ENCODE measurements at places on chromosomes 3 and 15.

- no peak for DNase-seq
Measured at GRCh38 chr3:30913176-30913575, 18.7 kb upstream of the GADL1 start.

DNA sequence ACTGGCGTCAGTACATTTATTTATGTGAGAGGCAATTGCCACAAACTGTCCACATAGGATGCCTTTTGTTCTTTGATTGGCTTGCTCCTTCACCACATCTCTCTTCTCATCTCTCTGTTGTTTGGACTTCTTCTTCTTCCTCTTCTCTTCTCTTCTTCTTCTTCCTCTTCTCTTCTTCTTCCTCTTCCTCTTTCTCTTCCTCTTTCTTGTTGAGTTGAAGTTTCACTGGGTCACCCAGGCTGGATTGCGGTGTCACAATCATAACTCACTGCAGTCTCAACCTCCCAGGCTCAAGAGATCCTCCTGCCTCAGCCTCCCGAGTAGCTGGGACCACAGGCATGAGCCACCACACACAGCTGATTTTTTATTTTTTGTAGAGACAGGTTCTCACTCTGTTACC lies 67.7 kb upstream of the GSK3B start:
- DNase-seq, result no peak

GRCh38 chr3:69326855-69327300 lies 59.0 kb downstream of the FRMD4B start:
- peak; percentile 27 for DNase-seq

GRCh38 chr3:141049681-141050080 lies 1.5 kb upstream of the SPSB4 start:
- no peak for DNase-seq

GRCh38 chr3:177589911-177590381 lies 392.7 kb upstream of the TBL1XR1 start:
- no peak for DNase-seq

DNA sequence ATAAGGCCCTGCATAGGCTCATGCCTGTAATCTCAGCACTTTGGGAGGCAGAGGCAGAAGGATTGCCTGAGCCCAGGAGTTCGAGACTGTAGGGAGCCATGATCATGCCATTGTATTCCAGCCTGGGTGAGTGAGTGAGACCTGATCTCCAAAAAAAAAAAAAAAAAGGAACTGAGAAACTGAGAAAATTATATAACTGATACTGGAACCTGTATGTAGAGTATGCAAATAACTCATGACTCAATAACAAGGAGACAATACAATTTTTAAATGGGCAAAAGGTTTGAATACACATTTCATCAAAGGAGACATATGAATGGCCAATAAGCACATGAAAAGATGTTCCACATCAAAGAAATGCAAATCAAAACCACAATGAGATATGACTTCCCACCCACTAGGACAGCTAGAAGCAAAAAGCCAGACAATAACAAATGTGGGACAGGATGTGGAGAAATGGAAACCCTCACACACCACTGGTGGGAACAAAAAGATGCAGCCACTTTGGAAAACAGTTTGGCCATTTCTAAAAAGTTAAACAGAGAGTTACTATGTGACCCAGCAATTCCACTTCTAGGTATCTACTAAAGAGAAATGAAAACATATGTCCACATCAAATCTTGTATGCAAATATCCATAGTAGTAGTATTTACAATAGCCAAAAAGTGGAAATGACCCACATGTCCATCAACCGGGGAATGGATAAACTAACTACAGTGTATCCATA lies 70.7 kb downstream of the IQSEC1 start:
- peak; percentile 44 for DNase-seq

DNA sequence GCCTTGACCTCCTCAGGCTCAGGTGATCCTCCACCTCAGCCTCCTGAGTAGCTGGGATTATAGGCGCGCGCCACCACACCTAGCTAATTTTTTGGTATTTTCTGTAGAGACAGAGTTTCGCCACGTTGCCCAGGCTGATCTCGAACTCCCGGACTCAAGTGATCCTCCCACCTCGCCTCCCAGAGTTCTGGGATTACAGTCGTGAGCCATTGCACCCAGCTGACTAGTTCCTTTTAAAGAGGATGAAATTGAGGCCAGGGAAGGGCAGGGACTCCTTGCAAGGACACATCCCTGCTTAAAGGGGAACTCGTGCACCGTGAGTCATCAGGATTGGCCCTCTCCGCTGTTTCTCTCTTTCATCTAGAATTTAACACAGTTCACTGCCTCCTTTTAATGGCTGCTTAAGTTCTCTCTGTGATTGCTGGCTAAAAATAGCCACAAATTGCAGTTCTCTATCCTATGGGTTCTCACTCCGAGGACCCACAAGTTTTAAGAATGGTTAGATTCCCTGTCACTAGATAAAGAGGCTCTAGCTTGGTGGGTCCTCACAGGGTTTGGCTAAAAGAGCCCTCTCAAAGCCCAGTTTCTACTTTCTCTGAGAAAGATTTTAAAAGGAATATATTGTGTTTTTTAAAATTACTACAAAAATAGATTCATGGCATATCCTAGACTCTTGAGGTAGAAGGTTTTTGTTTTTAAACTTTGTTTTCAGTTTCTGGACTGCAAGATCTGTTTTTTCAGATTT lies 1.4 kb downstream of the CRTAP start:
- DNase-seq, result peak; percentile 11

GRCh38 chr3:64932666-64933342 lies 245.0 kb upstream of the ADAMTS9 start:
- no peak for DNase-seq

DNA sequence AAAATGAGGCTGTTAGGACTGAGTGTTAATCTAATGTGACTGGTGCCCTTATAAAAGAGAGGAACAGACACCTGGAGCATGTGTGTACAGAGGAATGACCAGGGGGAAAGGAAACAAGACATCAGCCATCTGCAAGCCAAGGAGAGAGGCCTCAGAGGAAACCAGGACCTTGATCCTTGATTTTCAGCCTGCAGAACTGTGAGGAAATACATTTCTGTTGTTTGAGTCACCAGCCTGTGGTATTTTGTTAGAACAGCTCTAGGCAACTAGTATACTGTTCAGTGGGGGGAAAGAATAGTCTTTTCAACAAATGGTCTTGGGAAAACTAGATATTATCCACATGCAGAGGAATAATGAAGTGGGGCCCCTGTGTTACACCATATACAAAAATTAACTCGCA lies 80.6 kb downstream of the CCR1 start:
- no peak for DNase-seq

- no peak for DNase-seq
Measured at GRCh38 chr3:100103558-100104441, 10.5 kb downstream of the FILIP1L start.

GRCh38 chr3:85170646-85171045 lies 211.9 kb downstream of the CADM2 start:
- DNase-seq, result no peak

DNA sequence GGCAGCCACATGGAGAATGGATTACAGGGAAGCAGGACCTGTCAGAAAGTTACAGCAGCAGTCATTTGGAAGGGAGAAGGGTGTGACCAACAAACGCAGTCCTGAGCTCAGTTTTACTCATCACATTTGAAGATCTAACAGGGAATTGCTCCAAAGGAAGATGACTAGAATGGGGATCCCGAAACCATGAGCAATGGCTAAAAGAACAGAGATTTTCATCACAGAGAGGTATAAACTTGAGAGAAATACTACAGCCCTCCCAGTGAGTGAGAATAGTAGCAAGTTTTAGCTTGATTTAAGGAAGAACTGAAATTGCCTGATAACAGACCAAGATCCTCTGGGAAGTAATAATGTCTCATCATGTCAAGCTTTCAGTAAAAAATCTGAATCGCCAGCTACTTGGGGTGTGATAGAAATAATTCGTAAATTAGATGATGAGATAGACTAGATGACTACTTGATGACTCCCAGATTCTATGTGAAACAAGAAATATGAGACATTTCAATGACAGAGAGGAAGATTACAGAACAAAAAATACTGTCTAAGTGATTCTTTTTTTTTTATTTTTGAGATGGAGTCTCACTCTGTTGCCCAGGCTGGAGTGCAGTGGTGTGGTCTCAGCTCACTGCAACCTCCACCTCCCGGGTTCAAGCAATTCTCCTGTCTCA lies 16.9 kb downstream of the CD47 start:
- DNase-seq, result no peak

DNA sequence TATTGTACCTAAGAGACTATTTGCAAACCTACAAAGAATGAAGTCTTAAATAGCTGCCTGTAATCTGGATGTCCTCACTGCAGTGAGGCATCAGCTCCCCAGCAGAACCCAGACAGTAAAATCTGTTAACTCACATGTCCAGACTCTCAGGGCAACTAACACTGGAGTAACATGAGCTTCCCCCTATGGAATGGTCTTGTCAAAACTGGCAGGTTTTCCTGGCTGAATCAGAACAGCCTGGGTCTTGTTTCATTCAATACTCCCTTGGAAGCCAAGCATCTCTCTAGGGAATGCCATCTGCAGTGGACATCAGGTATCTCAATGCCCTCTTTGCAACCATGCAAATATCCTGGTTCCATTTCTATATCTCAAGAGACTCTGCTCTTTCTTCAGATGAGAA lies 24.4 kb downstream of the PTPN9 start:
- DNase-seq, result no peak

DNA sequence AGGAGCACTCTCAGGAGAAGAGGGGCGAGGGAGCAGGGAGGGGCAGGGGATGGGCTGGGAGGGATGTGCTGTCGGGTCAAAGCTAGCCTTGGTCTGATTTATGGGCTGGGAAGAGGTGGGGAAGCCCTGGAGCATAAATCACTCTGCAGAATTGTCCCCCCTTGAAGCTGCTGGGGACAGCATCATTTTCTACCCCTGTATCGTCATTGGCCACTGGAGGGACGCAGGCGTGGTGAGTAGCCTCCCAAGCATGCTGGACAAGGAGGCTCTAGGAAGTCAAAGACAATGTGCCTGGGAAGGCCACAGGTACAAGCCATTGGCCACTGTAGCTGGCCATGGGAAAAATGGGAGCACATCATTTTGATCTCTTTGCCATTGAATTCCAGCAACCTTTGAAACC lies 175.5 kb upstream of the CTDSPL start:
- no peak for DNase-seq

DNA sequence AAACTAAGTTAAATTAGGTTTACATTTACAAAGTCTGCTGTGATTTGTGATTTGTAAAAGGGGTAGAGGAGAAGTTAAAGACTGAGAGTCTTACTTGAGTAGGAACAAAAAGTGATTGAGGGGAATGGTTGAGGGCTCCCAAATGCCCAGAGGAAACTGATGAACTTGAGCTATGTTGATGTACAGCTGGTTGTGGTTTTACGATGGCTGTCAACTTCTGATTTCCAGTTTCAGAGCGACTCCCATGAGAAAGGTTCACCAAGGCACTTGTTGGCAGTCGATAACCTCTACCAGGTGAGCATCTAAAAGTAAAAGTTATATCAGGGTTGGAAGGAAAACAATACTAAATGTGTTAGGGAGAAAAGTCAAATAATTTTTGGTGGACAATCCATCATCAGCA lies 91.0 kb downstream of the XRN1 start:
- no peak for DNase-seq

DNA sequence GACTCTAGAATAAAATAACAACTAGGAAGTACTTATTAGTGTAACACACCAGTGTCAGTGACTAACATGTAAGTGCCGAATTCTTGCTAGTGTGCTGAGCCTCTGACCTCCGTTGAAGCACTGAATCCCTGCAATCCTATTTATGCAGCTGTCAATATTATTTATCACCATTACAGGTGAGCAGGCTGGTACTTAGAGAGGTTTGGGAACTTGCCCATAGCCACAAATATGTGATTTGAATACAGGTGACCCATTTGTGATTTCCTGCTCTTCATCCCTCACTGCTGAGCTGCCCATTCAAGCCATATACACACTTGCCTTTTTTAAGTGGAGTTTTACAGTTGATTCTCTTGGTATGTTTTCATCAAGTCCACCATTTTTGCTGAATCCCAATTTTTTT lies 12.2 kb downstream of the EIF4E3 start:
- DNase-seq, result no peak

DNA sequence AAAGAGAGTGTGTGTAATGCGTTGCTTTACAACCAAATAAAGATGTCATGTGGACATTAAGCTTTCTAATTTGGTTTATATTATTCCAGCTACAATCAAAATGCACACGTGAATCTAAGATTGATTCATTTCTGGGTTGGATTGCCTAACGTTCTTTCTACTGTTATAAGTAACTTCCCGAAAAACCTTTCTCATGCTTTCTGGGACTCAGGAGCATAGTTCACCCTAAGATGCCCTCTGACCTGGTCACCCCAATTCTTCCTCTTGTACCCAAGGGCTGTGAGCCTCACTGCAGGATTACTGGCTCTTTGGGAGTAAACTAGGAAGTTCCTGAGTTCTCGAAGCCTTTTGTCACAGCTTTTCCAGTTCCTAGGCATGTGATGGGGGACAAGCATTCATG lies 12.7 kb upstream of the LMCD1 start:
- no peak for DNase-seq

DNA sequence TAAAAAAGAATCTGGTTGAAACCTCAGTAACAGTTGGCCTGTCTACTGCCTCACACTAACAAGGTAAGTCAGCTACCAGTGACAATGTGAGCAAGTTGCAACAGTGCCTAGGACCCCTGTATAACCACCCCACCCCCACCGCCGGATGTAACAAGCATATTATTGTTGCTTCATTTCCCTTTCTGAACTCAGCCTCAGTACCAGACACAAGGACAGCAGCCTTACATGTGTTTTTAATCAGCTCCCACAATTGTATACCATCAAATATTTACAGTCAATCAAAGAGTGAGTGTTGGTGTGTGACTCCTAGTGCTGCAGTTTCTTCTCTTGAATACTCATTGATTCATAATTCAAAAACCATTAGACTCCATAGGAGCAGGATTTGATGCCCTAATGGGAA lies 96.4 kb downstream of the PYDC2 start:
- no peak for DNase-seq

- DNase-seq, result no peak
Measured at GRCh38 chr3:67389176-67389575, 265.2 kb downstream of the SUCLG2 start.

DNA sequence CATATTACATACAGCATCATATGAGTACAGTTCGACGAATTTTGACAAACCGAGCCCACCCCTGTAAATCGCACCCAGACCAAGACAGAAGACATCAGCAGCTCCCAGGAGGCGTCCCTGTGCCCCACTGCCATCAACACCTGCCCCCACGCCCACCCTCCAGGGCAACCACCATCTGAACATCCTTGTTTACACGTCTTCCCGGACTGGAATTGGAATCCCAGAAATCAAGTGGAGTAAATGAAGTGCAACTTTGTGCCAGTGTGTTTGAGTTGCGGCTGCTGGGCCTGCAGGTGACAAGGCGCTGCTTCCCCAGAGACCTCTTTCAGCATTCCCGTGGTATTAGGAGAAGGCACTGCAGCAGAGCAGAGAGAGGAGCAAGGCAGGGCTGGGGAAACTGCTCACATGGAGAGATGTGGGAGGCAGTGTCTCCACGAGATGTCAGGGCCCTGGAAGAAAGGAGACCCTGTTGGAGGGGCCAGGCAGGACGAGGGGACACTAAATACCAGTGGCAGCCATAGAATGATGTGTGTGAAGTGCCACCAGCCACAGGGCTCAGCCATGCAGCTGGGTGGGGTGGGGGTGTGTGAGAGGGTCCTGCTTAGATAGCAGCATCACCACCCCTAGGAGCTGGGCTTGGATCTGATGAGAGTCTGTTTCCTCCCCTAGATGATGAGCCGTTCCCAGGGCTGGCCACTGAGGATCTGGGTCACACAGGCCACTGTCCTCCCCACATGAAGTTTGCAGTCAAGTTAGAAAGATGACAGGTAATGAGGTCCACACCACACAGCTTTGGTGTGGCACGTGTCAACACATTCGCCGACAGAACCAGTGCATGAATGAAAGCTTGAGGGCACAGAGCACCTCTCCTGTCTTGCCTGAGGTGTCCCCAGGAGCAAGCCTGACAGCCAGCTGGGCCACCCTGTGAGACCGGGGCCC lies 33.4 kb upstream of the PCSK6 start:
- DNase-seq, result no peak

All from CD4-positive, alpha-beta T cell treated with Interleukin-15 for 4 hours (primary cell).